Activated CD4-positive, alpha-beta T cell treated with anti-CD3 and anti-CD28 coated beads, Interleukin-2, amount 10 ng/mL, durations not matched to agents 24 days and 14 days (primary cell): ENCODE measurements at places on chromosomes 2 and 18. TPM values are rescaled to one million over a fixed set of nuclear protein-coding genes. Genes with fewer than 3 reads are reported as not detected.

SOWAHC gene
- total RNA-seq = 0.26 TPM in 2 replicates

BARD1 gene
- 34.3 and 36.4 TPM in 2 replicates for total RNA-seq

NR4A2 gene
- 13.2 and 14.1 TPM in 2 replicates for total RNA-seq

ALPP gene
- not detected in 2 replicates for total RNA-seq

TEX44 gene
- total RNA-seq = not detected in 2 replicates
